ENCODE measurements at places on chromosomes 11 and 22.

DNA sequence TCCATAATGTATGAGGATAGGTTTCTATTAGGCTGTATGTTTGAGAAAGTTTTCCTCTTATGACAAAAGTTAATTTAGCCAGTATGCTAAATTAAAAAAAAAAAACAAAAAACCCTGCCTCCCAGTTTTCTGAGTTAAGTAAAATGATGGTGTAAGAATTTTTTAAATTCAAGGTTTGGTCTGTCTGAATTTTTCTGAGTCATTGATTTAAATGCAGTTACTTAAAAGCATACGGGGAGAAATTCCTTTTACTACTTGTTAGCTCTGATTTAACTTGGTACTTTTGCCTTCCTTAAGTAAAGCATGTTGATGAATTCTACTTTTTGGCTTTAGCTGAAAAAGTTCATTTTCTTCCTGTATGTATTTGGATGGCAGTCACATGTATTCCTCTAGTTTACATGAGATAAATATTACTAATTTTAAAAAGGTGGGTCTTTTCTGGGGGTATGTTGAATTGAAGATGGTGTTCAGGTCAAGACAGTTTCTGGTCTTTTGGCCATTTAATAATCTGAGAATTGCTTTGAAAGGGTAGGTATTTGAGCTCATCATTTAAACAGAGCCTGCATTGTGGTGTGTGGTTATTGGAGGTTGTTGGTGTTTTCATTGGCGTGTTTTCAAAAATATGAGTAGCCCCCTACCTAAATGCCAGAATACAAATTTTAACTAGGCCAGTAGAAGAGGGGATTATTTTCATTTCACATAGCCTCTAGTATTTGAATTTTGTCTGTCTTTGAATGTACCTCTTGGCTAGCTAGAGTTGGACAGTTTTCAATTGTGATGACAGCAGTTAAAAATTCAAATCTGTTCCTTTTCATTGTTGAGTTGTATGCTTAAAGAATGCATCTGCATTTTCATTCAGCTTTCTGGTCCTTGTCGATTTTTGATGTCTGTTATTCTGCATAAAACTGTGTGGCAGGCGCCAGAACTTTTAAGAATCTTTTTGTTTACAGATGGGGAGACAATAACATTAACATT is 64.7 kb downstream of the MTMR3 start:
- peak; percentile 41 for DNase-seq

GRCh38 chr11:128451652-128452470 is 135.5 kb downstream of the ETS1 start:
- no peak for DNase-seq

DNA sequence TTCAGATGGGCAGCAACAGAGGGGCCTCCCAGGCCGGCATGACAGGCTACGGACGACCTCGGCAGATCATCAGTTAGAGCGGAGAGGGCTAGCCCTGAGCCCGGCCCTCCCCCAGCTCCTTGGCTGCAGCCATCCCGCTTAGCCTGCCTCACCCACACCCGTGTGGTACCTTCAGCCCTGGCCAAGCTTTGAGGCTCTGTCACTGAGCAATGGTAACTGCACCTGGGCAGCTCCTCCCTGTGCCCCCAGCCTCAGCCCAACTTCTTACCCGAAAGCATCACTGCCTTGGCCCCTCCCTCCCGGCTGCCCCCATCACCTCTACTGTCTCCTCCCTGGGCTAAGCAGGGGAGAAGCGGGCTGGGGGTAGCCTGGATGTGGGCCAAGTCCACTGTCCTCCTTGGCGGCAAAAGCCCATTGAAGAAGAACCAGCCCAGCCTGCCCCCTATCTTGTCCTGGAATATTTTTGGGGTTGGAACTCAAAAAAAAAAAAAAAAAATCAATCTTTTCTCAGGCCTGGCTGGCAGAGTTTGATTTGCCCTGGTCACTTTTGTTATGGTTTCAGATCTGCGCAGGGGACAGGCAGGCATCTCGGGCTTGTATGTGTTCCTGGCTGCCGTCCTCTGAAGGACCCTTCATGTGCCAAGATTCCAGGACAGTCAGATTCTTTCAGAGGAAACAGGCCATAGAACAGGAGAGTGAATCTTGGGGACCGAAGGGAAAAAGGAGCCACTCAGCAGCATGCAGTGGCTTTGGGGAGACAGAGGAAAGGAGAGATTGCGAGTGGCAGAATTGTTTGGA is 5.3 kb downstream of the TAGLN start:
- DNase-seq = no peak

DNA sequence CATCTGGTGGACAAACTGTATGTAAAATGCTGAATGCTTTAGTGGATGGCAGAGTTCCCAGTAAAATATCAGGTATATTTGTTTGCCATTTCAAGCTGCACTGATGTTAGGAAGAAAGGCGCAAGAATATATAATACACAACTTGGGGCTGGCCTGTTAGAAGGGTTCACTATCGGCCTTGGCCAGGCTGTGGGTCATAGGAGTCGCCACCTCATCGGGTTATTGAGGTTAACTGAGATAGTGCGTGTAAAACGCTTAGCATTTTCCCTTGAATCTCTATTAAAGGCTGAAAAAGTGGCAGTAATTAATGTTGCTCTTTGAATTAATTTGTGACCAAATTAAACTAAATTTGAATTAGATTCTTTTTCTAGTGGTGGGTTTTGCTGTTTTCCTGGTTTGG is 5.1 kb downstream of the FAM118A start:
- DNase-seq = no peak

GRCh38 chr11:131895865-131896264 is 525.5 kb downstream of the NTM start:
- no peak for DNase-seq

GRCh38 chr11:128949791-128950454 is 7.3 kb upstream of the TP53AIP1 start:
- no peak for DNase-seq

- no peak for DNase-seq
Observed at GRCh38 chr11:103729617-103730016, 306.8 kb upstream of the DDI1 start.

DNA sequence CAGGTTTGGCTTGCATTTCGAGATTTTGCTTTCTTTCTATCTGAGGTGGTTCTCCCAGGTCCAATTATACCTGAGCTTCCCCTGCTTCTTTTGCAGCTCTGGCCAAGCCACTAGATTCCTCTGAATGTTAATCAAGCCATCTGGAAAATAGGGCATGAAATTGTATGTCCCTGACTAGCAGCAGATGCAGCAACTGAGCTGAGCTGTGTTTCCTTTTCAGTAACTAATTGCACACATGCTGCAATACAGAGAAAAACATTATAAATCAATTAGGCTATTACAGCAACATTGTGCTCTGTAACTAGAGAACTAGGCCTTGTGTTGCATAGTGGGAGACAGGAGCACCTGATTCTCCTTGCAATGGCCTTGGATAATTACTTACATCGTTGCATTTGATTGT is 408.3 kb downstream of the ETS1 start:
- peak; percentile 18 for DNase-seq

GRCh38 chr11:122422682-122423081 is 232.8 kb upstream of the UBASH3B start:
- no peak for DNase-seq
